ENCODE measurements at places on chromosomes 12 and 14.

DNA sequence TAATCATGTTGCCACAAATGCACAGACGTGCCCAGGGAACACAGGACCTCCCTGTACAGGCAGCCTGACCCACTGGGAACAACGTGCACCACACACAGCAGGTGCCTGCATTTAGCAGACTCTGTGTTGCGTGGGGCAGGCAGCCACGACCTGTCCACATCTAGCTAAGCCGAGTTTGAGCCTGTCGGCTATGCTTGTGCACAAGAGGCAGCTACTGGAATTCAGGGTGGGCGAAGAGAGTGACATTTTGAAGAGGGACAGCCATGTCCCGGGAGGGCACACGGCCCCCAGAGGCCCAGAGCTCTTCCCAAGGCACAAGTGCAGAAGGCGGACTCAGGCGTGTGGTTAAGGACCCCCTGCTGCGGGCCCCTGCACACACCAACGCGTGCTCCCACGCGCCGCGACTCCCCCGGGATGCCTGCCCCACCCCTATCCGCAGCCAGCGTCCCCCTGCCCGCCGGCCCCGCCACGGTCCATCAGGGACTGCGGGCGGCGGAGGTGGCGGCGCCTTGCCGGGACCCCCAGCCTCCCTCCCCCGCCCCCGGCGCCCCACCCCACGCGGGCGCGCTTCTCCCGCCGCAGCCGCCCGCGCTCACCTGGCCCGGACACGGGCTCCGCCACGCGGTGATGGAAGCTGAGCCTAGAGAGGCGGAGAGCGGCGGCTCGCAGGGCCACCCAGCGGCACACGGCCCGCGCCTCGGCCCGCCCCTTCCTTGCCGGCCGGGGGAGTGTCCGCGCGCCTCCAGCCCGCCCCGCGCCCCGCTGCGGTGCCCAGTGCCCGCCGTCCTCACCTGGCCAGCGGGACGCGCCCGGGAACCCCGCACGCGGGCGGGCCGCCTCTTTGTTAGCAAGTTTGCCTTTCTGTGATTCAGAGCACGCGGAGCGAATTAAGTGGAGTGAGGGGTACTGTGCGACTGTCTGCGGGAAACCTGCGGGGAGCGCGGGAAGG lies 125.3 kb upstream of the PRMT8 start:
- peak; percentile 63 for DNase-seq

GRCh38 chr12:106581543-106582248 lies 1.1 kb upstream of the RFX4 start:
- DNase-seq: no peak

DNA sequence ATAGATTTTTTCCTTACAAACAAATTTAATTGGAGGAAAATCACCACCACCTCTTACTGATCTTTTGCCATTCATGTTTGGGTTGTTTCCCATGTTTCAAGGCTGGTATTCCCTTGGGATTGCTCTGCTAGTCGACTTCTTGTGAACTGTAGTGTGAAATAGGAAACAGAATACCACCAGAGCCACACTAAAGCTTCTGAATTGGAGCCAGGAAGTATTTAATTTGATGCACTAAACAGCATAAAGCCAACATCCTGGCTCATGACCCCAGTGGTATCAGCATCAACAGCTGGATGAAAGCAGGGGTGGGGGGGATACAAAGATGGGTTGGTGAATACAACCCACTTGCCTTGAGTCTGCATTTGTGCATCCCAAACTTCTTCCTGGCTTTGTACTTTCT lies 127.5 kb downstream of the TBC1D30 start:
- DNase-seq: no peak

DNA sequence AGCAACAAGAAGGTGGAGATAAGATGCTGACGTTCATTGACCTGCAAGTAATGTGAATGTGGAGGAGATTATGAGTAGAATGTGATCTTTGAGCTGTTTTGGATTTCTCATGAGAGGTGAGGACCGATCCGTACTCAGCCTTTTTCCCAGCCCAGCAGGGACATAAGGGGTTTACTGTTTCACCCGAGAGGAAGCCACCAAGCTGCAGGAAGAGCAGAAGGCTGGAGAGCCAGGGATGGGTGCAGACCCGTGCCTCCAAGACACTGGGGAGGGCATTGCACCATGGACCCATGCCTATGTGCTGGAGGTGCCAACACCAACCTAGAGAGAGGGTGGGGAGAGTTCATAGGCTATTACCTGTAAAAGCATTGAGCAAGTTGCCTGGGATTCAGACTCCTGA lies 206.0 kb upstream of the DIO3 start:
- no peak for DNase-seq

- no peak for DNase-seq
Measured at GRCh38 chr14:106003351-106003750, 477.0 kb downstream of the TMEM121 start.

All from NCI-H2029 (cell line).